ENCODE measurements at places on chromosomes 4 and X. TPM values are rescaled to one million over a fixed set of nuclear protein-coding genes. Genes with fewer than 3 reads are reported as not detected.

DNA sequence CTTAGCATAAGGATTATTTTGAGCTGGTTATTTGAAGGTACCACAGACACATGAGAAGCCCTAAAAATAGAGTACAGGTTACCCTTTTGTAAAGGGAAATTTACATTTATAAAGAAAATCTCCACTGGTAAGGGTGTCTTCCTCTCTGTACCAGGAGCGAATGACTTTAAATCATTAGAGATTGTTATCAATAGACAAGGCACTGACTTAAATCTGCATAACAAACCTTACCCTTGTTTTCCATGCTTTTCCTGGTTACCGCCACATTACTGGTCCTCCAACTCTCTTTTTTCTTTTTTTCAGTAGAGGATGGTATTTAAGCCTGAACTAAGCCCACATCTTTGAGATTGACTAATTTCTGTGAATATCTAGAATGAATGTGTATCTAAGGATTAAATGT lies 129.8 kb downstream of the SLC7A11 start:
- no peak for DNase-seq

TMSB15A gene
- not detected for total RNA-seq

GRCh38 chr4:175443547-175443946 lies 368.5 kb downstream of the GPM6A start:
- no peak for DNase-seq

- DNase-seq: no peak
These were observed 239.9 kb downstream of the NKX6-1 start for GRCh38 chr4:84258905-84259830.

GRCh38 chr4:122612540-122612939 lies 8.3 kb downstream of the IL21 start:
- no peak for DNase-seq

DNA sequence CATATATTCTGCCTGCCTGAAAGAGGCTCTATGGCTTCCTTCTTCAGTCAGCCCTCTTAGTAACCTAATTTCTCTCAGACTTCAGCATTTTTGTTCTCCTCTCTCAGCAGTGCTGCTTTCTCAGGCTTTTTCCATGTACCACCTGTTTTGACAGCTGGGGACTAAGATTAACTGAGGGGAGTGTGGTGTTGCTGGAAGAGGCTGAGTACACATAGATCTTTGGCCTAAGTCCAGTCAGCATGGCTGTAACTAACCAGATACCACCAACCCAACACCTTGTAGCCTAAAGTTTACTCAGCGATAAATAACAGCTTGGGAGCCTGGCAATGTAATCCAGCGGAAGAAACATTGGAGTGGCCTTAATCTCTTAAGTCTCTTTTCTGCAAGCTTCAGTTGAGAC lies 85.5 kb downstream of the RTL3 start:
- DNase-seq: no peak

GRCh38 chr4:629915-630641 lies 4.7 kb downstream of the PDE6B start:
- no peak for DNase-seq

- no peak for DNase-seq
These were observed 56.8 kb downstream of the SMIM20 start for GRCh38 chr4:25970691-25971432.

- no peak for DNase-seq
These were observed 54.3 kb downstream of the ZFYVE28 start for GRCh38 chr4:2363951-2364653.

TLR1 gene
- 39.6 TPM for total RNA-seq

DNA sequence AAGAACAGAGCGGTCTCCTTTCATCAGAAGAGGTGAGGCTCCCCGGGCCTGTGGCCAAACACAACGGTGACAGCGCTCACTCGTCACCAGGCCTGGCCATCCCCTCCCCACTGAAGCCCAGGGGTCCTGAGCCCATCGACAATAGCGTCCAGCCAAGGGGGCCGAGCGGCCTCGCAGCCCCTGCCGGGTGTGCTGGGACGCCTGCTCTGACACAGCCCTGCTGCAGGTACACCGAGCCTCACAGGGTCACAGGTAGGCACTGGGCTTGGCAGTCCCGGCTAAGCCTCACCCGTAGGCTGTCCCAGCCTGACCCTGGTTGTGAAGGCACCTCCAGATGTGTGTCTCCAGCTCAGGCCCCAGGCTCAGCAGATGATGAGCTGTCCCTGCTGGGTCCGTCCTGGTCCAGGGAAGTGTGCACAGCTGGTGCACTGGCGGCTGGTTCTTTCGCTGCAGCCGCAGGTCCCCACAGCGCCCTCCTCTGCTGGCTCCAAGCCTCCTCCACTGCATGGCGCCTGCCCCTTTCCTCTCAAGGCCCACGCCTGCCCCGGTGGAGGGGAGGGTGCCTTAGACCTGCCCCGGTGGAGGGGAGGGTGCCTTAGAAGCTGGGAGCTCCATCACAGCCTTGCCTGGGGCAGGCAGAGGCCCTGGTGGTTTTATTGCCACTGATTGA lies 21.5 kb downstream of the UVSSA start:
- no peak for DNase-seq

DNA sequence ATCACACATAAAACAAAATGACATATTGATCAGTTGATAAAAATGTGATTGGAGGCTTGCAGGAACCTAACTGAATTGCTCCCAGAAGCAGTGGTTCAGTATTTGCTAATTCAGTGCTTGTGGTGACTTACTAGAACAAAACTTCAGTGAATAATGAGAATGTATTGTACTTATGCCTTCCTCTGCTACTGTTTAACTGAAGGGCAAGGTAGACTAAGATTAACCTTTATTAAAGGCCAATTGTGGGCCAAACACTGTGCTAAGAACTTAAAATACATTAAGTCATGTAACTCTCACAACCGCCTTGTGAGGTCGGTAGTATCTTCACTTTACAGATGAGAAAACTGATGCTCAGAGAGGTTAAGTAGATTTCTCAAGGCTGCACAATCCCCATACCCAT lies 14.9 kb downstream of the IGFBP7 start:
- no peak for DNase-seq

- no peak for DNase-seq
These were observed 208.8 kb downstream of the OR13H1 start for GRCh38 chrX:131752493-131753198.

GRCh38 chr4:172843192-172843591 lies 325.4 kb upstream of the GALNT7 start:
- DNase-seq: no peak

DNA sequence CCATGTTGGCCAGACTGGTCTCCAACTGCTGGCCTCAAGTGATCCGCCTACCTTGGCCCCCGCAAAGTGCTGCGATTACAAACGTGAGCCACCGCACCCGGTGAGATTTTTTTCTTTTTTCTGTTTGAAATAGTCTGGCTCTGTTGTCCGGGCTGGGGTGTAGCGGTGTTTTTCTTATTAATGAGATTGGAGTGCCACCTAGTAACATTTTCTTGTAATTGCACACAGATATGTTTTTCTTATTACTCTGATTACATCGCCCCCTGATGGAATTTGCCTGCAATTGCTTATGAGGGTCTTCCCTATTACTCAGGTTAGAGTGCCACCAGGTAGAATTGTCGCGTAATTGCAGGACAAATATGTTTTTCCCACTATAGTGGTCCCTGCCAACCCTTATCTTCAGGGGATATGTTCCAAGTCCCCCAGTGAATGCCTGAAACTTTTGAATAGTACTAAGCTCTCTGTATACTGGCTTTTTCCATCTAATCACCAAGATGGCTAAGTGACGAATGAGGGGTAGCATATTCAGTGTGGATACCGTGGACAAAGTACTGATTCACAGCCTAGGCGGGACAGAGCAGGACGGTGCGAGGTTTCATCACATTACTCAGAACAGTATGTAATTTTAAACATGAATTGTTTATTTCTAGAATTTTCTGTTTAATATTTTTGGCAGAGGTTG lies 8.6 kb upstream of the PDHA1 start:
- DNase-seq: no peak

DNA sequence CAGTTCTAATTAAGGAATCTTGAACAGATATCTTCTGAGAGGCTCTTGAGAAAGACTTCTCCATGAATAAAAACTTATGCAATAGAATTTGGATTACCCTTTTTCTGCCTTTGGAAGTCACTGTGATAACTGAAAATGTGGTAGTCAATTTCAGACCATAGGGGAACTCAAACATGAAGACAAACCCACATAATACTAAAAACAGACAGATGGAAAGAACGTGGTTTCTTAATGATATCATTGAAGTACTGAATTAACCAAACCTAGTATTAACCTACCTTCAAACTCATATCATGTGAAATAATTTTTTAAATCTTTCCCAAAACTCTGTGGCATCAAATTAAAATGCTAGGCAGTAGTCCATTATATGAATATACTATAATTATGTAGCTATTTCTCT lies 153.5 kb downstream of the CAMK2D start:
- DNase-seq: no peak

DNA sequence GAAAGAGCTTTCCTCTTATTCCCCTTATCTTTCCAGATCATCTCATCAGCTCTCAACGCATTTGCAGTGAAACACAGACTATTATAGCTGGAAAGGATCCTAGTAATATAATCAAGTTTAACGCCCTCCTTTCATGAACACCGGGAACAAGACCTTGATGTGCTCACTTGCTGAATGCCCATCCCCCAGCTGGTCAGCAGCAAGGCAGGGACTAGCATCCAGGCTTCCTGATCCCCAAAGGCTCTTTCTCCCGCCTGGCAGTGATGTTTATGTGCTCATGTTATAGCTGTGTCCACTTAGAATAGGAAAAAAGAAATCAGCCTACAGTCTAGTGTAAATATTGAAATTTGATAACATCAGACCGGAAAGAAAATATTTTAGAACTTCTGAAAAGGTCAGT lies 24.6 kb downstream of the GPC4 start:
- no peak for DNase-seq

GRCh38 chrX:13043138-13043537 lies 1.3 kb downstream of the FAM9C start:
- DNase-seq: no peak

- DNase-seq: peak; percentile 70
These were observed 16.8 kb downstream of the FGFR3 start for GRCh38 chr4:1809754-1810502.

DNA sequence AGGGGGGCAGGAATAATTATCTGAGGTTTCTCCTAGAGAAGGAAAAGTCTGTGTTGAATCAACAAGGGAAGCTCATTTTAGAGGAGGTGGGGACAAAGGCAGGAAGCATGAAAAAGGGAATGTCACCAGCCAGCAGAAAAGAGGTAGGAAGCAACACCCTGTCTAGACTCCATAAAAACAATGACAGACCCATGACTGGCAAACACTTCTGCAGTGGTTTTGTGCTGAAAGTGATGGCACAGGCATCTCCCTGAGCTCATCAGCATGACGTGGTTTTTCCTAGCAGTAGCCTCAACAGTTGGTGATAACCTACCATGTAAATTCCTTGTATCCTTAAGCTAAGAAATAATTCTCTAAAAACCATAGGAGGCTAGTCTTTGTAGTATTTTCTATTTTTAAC lies 110.7 kb upstream of the GALNT7 start:
- no peak for DNase-seq

DNA sequence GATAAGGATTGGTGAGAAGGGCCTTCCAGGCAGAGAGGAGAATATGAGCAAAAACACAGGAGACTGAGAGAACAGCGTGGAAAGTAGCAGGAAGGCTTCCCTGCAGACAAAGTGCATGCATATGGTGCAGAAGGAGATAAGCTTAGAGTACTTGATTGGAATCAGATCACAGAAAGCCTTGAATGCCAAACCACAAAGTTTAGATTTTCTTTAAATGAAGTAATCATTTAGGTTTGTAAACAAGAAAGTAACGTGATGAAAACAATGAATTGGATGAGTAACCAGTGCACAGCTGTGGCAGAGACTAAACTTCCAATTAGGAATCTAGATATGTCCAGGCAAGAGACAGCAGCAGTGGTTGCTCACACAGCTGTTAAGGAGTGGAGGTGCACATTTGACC lies 83.8 kb upstream of the C1QTNF7 start:
- no peak for DNase-seq

MAGEA10 gene
- total RNA-seq: not detected

DNA sequence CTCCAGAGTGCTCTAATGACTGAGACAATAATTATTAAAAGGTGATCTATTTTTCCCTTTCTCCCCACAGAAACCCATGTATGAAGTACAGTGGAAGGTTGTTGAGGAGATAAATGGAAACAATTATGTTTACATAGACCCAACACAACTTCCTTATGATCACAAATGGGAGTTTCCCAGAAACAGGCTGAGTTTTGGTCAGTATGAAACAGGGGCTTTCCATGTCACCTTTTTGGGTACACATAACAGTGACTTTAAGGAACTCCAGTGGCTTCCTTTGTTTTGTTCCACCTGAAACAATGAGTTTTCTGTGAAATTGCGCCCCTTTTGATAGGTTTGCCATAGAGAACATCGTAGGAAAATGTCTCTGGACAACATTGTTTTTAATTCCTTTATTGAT lies 69.6 kb downstream of the KIT start:
- no peak for DNase-seq

CDKL5 gene
- 3.7 TPM for total RNA-seq

DNA sequence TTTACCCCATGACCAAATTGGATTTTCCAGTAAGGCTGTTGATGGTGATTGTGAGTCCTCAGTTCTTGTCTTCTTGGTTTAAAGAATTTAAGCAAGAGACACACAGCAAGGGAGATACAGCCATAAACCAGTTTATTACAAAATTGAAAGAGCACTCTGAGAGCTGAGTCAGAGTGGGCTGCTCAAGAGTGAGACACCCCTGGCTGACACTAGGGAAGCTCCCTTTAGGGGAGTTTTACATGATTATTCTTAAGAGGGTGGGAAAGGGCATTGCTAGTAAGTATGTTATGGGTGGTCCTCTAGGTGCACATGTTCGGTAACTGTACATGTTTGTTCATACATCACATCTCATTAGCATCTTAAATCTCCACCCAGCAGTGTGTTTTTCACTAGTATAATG lies 18.8 kb upstream of the ZNF81 start:
- DNase-seq: no peak

DNA sequence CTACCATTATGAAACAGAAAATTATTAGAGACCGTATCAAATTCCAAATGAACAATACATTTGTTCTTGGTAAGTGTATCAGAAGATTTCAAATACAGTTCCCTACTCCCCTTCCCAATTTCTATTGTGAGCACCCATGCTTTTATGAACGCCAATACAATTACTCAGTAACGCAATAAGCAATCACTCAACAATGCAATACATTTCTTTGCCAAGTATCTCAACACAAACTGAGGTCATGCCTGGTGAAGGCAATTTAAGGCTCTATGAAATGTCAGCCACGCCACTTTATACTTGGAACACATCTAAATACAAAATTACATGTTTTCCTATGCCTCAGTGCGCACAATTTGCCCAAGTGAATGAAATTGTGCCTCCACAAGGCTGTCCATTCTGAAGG lies 712 bp downstream of the PNPLA4 start:
- no peak for DNase-seq

LINC00632 gene
- not detected for total RNA-seq

GRCh38 chrX:55480390-55481062 lies 9.1 kb downstream of the USP51 start:
- DNase-seq: no peak
